ENCODE measurements at places on chromosomes 11 and 22.
A peak's percentile ranks its signal among the peaks of the same experiment; 100 is the strongest.

DNA sequence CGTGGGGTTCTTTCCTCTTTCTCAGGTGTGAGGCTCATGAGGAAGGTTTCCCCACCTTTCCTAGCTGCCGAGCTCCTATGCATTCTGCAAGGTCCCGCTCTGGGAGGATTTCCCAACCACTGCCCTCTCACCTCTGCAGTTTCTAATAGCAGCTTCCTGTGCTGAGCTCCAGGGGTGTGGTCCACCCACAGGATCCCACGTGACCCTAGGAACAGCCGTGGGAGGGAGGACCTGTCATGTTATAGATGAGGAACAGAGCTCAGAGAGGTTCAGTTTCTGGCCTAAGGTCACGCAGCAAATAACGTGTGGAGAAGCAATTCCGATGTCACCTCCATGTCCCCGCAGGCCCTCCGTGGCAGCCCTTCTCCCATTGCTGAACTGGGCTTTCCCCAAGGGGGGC lies 38.5 kb downstream of the FLRT1 start:
- DNase-seq, result peak; percentile 5

DNA sequence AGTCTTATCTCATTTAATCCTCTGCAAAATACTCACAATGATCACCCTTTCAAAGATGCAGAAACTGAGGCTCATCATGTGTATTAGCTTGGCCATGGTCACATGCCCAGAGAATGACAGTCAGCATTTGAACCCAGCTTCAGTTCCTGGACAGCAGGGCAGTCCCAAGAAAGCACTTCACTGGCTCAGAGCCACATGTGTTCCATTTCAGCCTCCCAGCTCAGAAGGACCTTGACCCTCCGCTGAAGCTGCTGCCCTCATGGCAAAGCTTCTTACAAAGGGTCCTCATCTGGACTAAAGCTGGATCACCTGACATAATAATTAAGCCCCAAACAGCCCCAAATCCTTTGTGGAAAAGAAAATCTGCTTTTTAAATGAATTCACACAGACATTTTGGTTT lies 37.0 kb downstream of the TENM4 start:
- no peak for DNase-seq

DNA sequence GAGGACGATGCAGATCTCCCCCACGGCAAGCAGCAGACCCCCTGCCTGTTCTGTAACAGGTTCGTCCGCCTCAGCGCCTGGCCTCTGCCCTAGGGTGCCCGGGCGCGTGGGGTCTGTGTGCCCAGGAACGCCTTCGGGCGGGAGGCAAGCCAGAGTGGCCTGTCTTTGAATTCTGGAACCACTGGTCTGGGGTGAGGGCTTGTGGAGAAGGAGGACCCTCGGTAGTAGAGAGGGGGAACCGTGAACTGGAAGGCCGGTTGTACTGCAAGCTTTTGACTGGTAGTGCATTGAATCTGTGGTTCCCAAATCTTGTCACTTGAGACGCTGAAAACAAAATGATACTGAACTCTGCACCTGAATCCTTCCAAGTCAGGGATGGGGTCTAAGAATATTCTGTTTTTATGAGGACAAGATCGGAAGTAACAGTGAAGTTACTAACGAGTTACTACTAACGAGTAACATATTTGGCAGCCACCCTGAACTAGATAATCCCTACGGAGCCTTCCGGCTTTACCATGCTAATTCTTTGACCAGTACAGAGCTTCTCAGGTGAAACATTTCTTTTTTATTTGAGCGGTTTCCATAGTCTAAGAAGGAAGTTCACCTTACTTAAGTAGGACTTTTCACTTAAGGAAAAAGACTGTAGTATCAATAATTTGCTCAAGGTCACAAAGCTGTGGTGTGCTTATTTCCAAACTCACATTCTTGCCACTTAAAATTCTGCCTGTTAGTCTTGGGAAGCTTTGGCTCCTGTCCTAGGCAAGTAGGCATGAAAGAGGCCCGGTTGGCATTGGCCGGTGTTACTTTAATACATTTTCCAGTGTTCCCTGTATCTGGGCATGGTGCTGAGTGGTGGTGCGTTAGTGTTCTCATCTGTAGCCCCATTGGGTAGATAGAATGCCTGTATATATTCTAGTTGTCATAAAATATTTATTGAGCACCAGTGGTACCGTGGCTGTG lies 860 bp downstream of the PRMT3 start:
- no peak for DNase-seq

- no peak for DNase-seq
These were observed 236.1 kb downstream of the TTC28 start for GRCh38 chr22:28443526-28443876.

- no peak for DNase-seq
These were observed 4.1 kb upstream of the CHRM1 start for GRCh38 chr11:62925308-62925707.

DNA sequence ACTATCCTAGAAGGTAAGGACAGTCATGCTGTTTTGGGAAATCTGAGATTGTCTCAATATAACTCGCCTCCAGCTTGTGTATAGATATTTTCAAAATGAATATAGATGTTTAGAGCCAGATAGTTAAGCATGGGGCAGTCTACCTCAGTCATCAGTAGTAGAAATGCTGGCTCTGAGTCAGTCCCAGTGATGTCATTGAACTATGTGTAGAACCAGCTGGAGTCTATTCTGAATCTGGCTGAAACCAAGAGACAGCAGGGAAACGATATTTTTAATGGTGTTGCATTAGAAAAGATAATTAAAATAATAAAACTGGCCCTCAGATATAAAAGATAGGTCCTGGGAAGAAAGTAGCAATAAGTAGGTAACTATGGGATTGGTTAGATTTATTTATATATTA lies 25.9 kb downstream of the PIWIL4 start:
- no peak for DNase-seq

GRCh38 chr11:63847363-63847762 lies 8.5 kb downstream of the MARK2 start:
- DNase-seq, result no peak

- no peak for DNase-seq
These were observed 34.2 kb upstream of the CTTN start for GRCh38 chr11:70364178-70364577.
